ENCODE measurements at places on chromosomes 2 and 18. TPM values are rescaled to one million over a fixed set of nuclear protein-coding genes. Genes with fewer than 3 reads are reported as not detected.

DNA sequence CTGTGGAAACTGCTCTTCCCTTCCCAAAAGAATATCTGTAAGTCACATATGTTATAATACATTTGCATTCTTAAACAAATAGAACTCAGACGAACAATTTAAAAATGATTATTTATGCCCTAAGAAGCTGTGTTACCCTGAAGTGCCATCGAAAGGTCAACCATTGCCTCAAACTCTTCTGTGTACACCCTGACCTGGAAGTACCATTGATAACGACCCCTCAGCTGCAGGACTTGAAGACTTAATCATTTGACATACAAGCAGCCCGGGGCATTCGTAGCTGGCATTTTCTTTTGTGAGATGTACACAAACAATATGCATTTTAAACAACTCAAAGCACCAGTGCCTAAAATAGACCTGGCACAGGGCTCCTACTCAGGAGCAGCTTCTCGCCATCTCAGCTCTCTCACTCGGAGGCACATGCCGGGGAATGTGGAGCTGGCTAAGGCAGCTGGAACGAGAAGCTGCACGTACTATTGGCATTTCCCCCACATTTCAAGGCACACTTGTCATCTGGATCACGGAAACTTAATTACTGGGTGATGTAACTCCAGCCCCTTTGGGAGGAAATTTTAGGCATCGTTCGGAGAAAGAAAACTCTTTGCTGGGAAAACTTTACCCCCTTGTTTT lies 170.0 kb upstream of the GALNT5 start:
- no peak for DNase-seq

DNA sequence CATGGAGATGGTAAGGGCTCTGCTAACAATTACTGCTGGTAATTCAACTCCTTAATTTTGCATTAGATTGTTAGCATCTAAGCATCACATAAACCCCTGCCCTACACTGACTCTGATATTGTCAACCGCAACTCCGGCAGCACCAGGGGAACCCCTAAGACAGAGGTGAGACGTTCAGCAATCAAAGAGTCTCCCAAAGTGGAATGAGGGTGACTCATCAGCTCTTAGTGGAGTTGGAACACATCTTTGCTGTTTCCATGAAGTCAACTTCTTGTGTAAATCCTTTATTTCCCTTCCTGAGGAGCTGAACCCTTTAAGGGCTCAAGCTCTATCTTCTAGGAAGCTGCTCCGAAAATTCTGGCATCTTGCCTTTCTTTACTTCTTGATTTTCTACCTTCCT lies 52.1 kb downstream of the ABCG8 start:
- DNase-seq = no peak

MSTN gene
- total RNA-seq = not detected

GRCh38 chr18:62386601-62387000 lies 61.5 kb downstream of the TNFRSF11A start:
- no peak for DNase-seq

GRCh38 chr18:62717169-62717924 lies 2.0 kb downstream of the PHLPP1 start:
- DNase-seq = peak; percentile 69

DNA sequence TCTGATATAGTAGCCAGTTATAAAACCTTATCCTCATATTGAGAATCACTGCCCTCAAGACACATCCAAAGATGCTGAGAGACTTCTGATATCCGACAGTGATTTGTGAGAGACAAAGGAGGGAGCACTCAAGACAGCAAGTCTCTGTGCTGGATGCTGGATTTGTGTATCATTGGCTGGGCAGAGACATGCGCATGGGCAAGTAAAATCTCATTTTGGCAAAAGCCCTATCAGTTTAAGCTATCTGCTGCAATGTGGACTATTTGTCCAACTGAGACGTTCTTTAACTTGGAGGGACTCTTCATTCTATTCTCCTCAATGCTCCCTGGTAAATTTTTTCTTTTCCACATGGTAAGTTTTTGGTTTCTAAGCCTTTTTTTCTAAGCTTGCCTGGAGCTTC lies 107.5 kb downstream of the SS18 start:
- DNase-seq = no peak

DNA sequence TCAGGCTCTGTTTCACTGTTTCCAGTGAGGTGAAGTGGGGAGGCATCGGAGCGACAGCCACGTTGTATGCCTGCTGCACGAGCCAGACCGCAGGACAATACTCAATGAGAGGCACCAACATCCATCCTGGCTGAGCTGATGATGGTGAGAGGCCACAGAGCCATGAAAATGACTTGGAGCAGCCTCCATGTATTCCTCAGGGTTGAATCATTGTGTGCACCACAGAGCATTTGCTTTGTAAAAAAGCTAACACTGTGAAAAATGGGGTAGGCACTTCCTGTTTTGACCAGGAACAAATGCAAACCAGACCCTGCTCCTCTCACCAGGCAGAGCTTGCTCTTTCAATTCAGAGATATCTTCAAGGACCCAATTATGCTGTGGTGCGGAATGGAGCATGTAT lies 87.2 kb downstream of the LPIN1 start:
- no peak for DNase-seq

DNA sequence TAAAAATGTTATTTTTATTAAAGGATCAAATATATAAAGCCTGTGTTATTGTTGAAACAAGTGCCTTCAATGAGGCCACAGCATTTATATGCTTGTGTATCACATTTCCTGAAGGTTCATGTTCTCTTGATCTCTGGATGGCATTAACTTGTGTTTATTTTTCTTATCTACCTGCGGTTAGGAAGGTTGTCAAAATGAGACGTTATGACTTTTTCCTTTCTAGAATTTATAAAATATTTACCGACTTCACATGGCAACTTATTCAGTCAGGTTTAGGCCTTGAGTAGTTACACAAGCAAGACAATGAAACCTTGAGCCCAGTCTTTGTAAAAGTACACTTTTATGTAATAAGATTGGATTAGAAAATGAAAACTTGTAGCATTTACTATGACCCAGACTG lies 196.4 kb upstream of the ACVR2A start:
- no peak for DNase-seq

CYP27C1 gene
- total RNA-seq = not detected

CENPA gene
- 38.0 TPM for total RNA-seq

DNA sequence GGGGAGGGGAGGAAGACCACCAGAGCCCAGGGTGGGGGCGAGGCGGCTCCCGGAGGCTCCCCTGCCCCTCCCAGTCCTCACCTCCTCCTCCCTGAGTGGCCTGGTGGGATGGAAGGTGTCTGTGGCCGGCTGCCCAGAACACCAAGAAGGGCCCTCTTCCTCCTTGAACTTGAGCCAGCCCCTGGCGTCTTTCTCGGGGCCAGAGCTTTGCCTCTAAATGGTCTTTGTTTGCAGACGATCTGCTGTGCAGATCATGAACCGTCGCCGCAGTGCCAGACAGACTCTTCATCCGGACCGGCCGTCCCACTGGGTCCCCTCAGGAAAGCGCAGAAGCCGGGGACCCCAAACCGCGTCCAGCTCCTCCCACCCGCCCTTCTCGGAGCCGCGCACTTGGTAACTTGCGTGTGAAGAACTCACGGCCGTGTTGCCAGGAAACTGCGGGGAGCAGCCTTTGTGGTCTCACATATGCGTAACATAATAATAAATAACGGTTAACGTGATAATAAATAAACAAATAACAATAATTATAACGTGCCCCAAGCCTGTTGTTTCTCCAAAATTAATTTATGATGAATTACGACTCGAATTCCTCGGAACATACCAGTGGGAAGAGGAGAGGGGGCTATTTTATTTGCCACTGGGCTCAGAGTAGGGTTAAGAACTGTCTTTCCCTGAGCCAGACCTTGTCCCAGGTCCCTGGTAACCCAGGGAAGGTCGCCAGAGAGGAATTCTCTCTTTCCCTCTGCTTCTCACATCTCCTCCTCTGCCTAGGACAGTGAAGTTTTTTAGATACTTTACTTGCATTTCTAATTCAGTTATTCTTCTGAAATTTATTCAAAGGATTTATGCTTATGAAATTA lies 41.0 kb downstream of the PTGR3 start:
- no peak for DNase-seq

- DNase-seq = no peak
These were observed 6.8 kb downstream of the RAB12 start for GRCh38 chr18:8616028-8616401.

ZNF804A gene
- total RNA-seq = not detected

DNA sequence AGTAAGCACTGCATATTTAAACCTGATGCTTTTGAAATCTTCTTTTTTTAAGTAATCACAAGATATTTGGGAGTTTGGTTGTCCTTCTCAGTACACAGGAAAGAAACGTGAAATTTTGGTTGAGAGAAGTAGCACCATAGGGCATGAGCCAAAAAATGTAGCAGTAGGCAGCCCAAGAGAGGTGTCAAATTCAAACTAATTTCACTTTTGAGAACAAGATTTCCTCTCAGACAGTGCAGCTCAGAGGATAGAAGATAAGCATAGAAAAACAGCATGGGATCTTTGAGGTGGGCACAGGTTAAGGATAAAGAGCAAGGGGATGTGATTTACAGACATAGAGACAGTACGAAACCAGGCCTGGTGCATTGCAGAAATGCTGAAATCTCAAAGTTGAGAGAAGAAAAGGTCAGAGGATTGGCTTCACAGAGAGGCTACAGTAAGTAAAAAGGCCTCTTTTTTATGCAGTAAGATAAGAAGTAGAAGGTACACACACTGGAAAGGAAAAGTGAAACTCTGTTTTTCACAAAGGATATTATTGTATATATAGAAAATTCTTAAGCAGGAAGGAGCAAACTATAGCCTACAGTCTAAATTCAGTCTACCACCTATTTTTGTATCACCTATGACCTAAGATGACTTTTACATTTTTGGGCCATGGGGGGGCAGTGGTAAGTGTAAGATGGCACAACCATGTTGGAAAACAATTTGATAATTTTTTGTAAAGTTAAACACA lies 89.8 kb downstream of the PKP4 start:
- DNase-seq = no peak

PMAIP1 gene
- total RNA-seq = 58.7 TPM

PLGLB1 gene
- 1.3 TPM for total RNA-seq

GRHL1 gene
- total RNA-seq = 0.53 TPM

- no peak for DNase-seq
These were observed 216.7 kb downstream of the GLI2 start for GRCh38 chr2:120952318-120952717.

- DNase-seq = no peak
These were observed 141.4 kb upstream of the LTBP1 start for GRCh38 chr2:32805104-32806095.

RRM2 gene
- 382 TPM for total RNA-seq

- no peak for DNase-seq
These were observed 200.4 kb downstream of the CTNNA2 start for GRCh38 chr2:79713131-79713785.

DNA sequence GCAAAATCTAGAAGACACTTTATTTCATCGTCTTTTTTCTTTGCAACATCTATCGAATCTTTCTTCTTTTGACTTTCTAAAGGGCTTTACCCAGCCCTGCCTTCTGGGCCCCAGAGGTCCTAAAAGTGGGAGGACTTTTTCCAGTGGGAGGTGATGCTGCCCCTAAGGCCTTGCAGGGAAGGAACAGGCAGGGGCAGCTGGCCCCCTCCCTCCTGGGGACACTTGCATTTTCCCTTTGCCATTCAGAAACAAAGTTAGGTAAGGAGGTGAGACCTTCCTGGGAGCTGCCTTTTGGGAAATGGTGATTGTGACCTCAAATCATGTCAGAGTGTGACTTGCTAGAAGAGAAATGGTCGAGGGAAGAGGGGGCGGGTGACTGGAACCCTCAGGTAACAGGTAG lies 132.7 kb downstream of the GLI2 start:
- DNase-seq = no peak

- no peak for DNase-seq
These were observed 607.4 kb downstream of the CBLN2 start for GRCh38 chr18:71936744-71937143.

SP140 gene
- 84.2 TPM for total RNA-seq

- DNase-seq = no peak
These were observed 506.6 kb downstream of the NR4A2 start for GRCh38 chr2:155825876-155826275.

SETBP1 gene
- 6.6 TPM for total RNA-seq

GRCh38 chr2:51165534-51166260 lies 133.8 kb upstream of the NRXN1 start:
- no peak for DNase-seq

GRCh38 chr2:170712653-170713542 lies 2.2 kb upstream of the SP5 start:
- peak; percentile 7 for DNase-seq

GRCh38 chr2:5175231-5175630 lies 517.0 kb upstream of the SOX11 start:
- DNase-seq = no peak

DNA sequence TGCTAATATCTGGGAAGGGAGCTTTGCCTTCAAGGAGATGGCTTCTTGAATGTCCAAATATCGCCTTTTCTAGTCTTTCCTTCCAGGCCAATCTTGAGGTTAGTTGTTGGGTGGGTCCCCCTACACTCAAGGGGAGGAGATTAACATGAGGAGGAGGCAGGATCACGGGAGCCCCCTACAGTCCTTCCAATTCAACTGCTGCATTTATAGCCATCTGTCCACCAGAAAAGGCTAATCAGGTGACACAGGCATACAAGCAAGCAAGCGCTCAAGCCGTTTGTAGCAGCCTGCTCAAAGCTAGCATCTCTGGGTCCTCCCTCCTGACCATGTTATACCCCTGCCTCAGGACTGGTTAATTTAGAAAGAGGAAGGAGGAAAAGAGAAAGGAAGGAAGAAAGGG lies 87.6 kb downstream of the MRPS9 start:
- DNase-seq = no peak

DNA sequence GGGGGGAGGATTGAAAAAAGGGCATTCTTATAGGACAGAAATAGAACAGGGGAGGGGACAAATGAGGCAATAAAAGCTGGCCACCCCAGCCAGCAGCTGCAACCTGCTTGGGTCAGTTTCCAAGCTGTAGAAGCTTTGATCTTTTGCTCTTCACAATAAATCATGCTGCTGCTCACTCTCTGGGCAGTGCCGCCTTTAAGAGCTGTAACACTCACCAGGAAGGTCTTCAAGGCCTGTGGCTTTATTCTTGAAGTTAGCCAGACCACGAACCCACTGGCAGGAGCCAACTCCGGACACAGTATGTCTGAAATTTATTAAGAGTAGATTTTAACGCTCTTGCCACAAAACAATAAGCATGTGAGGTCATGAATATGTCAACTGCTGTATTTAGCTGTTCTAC lies 649.9 kb upstream of the RAB6C start:
- no peak for DNase-seq

CBLN2 gene
- total RNA-seq = not detected

DNA sequence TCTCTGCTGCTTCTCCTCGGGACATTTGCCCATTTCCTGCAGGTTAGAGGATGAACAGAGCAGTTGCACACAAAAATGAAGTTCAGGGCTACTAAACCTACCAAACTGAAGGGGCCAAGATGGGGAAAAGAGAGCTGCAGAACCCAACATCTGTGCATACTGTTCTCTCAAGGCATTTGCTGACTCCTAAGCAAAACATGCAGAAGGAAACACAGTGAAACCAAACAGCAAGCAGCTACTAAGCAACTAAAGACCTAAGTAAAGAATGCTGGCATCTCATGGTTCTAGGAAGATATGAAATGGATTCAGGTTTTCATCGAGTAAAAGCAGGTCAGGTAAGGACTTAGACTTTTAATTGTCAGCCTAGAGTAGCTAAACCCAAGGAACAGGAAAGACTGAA lies 111.9 kb upstream of the SYT4 start:
- DNase-seq = no peak

- no peak for DNase-seq
These were observed 101.2 kb downstream of the ZNF236 start for GRCh38 chr18:76923485-76924085.

SGPP2 gene
- 12.1 TPM for total RNA-seq

- DNase-seq = peak; percentile 63
These were observed at the start of gene RTKN for GRCh38 chr2:74441690-74442482. TSS of gene RTKN (minus strand) at chr2:74441937. CDS start at chr2:74441816, 121 bp downstream.

GRCh38 chr2:206518997-206519396 lies 75.7 kb downstream of the ADAM23 start:
- no peak for DNase-seq
